ENCODE measurements at places on chromosomes 2 and 18.

DNA sequence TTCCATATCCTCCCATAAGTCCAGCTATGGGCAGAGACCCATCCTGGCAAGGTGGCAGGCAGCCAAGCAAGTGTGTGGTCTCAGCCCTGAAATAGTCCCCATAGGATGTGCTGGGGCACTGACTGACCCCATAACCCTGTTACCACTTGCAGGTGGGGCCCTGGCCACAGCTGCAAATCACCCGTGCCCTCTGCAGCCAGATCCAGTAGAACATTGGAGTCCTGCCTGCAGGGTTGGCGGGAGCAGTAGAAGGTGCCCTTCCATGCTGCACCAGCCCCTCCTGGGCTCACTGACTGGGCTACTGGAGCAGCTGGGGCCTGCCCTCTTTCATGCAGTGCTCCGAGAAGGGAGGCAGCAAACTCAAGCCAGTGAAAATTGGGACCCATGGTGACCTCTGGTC, 112.6 kb upstream of the MCFD2 start:
- DNase-seq, result no peak

GRCh38 chr2:233075966-233076339, 15.8 kb downstream of the INPP5D start:
- DNase-seq, result no peak

GRCh38 chr2:70784320-70784719, 6.1 kb downstream of the FIGLA start:
- no peak for DNase-seq

DNA sequence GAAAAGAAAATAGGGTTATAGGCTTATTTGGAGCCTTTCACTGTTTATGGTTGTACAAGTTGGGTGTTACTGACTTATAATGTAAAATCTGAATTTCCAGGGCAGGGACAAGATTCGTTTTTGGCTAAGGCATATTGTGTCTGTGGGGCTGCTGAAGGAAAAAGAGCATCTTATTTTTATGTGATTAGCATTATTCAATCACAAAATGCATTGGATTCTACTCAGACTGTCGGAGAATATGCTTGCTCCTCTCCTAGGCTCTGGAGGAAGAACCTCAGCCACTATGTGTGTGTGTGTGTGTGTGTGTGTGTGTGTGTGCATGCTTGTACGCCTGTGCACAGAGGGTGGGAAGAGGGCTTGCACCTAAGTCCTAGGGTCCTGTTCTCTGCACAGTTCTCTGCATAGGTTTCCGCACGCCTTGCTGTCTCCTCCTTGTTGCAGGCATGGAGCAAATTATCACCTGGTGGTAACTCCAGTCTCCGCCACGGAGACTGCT, 44.3 kb downstream of the AGAP1 start:
- no peak for DNase-seq

- DNase-seq, result no peak
Measured at GRCh38 chr2:6183226-6183625, 491.0 kb downstream of the SOX11 start.

DNA sequence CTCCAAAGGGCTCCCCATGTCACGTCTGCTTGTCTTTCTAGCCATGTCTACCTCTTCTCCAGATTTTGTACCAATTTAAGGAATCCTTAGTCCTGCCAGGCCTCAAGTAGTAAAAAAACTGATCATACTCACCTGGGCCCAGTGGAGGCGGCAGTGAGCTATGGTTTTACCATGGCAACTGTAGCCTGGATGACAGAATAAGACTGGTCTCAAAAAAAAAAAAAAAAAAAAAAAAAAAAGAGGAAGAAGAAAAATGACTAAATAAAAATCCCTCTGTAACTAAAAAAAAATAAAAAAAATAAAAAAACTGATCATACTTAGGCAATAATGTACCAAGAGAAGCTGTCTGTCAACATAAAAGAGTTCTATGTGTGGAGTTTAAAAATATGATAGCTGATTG, 221.6 kb downstream of the NR4A2 start:
- no peak for DNase-seq

GRCh38 chr2:157986761-157987160, 110.6 kb upstream of the ACVR1 start:
- DNase-seq, result no peak

- DNase-seq, result peak; percentile 31
Measured at GRCh38 chr18:29644276-29644675, 1398.3 kb downstream of the DSC3 start.

DNA sequence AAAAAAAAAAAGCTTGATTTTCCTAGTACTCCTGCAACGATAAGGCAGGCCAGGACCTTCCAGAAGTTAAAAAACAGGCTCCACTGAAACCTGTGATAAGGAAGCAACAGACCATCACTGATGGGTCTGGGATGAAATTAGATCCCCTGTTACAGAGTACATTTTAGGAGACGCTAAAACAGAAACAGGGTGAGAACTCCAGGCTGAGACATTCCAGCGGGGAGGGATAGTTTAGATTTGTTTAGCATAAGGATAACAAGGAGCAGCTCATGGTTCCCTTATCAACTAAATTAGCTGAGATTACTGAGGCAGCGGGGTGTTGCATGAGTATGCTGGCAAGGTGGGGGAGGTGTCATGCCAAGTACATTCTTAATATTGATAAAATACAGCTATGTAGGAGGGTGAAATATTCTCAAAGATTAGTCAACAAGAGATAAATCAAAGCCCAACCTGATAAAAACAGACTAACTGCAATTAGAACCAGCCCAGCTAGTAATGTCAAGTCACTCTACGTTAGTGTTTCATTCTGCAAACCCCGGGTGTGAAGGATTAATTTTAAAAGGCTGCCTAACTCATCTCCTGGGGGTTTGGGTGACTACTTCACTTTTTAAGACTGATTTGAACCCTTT, 75.0 kb upstream of the BZW1 start:
- DNase-seq, result no peak

DNA sequence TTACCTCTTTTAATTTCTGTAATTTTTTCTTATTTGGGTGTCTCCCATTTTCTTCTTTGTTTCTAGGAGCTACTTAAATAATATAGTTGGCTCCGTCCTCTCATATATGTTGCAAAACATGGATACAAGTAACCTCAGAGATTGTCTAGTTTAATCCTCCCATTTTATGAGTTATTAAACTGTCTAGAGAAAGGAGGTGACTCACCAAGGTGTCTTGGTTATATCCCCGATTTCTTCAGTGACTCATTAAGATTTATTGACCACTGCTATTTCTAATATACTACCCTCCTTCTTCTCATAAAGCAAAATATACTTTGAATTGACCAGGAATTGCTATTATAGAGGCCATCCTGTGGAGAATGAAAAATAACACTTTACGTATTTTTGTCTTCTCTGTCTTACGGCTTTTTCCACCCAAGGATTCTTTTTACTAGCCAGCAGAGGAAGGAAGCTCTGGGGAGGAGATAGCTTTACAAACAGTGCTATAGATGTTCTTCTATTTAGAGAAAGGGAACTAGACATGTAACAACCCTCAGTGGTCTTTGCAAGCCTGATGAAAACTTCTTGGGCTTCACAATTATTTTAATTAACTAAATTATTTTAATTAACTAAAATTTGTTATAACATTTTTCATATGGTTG, 300.4 kb upstream of the TNP1 start:
- no peak for DNase-seq

GRCh38 chr2:224938651-224939182, 103.6 kb downstream of the DOCK10 start:
- no peak for DNase-seq

DNA sequence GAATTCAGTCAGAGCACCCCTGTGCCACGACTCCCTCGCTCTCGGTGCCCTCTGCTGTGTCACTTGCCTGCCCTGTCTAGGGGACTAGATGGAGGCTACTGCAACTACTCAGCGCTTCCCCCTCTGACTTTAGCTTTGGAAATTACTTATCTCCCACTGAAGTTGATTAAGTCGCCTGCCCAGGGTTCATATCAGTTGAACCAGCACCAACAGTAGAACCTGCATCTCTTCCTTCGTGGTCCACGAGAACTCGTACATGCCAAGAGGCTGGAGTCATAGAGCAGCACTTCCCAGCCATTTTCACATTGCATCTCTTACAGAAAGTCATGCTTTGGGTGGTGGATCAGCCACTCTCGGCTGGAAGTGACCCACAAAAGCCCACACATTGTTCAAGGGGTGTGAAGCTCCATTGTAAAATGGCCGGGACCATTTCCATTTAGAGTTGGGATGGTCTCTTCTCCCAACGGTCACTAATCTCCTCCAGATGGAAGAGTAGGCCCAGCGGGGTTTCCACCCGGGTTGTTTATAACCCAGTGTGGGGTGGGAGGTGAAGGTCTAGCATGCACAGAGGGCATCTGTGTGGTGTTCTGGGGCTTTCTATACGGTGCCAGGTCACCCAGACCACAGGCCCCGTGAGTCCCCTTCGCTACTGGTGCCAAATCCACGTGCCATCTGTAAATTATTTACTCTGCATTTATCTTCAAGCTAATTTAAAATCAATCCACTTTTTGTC, 38.0 kb downstream of the STEAP3 start:
- no peak for DNase-seq

DNA sequence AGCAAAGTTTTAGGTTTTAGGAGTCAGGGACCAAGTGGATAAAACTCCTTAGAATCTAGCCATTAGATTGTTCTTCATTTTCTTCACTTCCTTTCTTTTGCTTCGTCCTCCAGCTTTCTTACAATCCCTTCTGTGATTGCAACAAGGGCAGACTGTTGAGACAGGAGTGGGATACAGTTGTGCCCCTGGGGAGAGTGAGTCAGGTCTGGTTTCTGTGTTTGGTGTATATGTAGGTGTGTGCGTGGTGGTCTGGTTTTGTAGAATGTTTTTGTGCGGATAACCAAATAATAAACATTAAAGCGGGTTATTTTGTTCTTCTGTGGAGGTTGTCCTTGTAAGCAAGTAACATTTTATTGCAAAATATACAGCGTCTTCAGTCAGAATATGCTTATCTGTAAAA, 7.3 kb downstream of the INSIG2 start:
- no peak for DNase-seq

GRCh38 chr2:123935405-123935804, 89.7 kb upstream of the CNTNAP5 start:
- DNase-seq, result no peak

DNA sequence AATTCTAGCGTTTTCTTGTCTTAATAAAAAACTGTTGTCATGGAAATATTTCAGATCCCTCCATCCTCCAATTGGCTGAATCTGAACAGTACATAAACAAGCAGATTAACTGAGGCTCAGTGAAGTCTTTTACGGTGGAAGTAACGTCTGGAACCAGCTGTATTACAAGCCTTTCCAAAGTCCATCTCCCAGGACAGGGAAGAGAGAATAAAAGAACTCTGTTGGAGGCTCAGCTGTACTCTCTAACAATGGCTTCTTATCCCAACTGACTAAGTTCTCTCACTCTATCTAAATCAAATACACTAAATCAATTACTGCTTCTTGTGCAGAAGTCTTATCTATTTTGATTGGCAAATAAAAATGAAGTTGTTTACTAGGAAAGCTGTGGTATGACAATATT, 19.9 kb upstream of the NEDD4L start:
- DNase-seq, result no peak

- DNase-seq, result no peak
Measured at GRCh38 chr18:29153091-29153490, 976.2 kb upstream of the CDH2 start.

DNA sequence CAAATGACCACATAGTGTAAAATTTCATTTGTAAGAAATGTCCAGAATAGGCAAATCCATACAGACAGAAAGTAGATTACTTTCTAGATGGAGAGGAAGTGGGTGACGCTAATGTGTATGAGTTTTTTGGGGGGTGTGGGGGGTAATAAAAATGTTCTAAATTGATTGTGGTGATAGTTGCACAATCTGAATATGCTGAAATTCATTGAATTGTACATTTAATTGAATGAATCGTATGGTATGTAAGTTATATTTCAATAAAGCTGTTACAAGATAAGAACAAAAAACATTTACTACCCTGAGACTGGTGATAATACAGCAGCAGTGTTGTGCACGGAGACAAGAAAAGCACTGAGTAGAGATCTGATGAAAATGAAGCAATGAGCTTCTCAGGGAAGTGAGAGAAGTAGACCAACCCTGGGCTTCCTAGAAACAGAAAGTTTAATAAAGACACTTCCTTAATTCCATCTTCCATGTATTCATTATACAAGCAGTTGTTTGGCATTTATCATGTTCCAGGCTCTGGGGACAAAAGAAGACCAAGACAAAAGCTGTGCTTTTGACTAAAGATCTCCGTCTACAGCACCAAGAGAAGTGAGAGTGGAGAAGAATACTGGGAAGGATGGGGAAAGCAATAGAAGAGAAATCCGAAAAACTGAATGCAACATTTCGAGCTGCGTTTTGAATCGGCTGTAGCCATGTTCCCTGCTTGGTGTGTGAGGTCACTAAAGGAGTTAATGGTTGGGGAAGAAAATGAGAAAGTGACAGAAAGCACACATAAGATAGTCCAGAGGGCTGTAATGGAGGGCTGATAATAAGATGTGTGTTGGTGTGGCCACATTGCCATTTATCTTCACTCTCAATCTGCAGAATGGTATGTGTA, 1.8 kb upstream of the PDE11A start:
- DNase-seq, result no peak

- DNase-seq, result no peak
Measured at GRCh38 chr18:68555879-68556301, 159.0 kb downstream of the TMX3 start.

DNA sequence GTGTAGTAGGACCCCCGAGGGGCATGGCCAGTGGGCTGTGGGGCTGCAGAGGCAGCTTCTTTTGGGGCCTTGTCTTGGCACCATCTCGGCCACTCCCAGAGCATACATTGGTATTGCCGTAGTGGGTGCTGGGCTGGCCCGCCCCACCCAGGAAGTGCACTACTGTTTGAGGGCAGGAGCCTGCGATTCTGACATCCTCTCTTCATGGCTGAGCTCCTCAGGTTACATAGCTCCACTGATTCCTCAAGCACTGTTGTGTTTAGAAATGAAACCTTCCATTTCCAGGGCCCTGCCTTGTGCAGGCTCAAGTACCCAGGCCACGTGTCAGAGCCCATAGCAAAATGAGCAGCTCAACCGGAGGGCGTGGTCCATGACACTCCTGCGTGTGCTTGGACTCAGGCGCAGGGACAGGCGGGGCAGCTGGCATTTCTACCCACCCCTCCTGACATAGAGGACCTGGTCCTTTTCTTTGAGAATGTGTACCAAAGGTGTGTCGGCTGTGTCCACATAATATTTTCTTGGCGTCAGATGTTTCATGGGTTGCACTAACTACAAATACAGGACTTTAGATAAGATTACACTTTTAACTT, 67.9 kb downstream of the DGKD start:
- no peak for DNase-seq

DNA sequence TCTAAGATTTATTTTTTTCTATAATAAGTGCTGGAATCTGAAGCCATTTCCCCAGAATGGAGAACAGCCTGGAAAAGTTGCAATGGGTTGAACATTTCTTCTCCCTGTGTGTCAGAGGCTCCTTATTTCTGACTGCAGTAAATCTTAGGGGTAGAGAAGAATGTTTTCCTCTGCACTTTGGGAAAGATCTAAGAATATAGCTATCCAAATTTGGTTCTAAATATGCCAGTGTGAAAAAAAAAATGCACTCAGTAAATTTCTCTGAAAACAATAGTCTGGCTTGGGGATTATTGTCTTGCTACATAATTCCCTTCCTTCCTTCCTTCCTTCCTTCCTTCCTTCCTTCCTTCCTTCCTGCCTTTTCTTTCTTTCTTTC, 19.7 kb upstream of the CYRIA start:
- no peak for DNase-seq

- no peak for DNase-seq
Measured at GRCh38 chr2:51903728-51904127, 871.8 kb upstream of the NRXN1 start.

GRCh38 chr18:61277808-61278207, 55.4 kb upstream of the CDH20 start:
- no peak for DNase-seq
